ENCODE measurements at places on chromosomes 7 and 10.

GRCh38 chr7:138690495-138690894 is 10.7 kb downstream of the SVOPL start:
- no peak for DNase-seq

DNA sequence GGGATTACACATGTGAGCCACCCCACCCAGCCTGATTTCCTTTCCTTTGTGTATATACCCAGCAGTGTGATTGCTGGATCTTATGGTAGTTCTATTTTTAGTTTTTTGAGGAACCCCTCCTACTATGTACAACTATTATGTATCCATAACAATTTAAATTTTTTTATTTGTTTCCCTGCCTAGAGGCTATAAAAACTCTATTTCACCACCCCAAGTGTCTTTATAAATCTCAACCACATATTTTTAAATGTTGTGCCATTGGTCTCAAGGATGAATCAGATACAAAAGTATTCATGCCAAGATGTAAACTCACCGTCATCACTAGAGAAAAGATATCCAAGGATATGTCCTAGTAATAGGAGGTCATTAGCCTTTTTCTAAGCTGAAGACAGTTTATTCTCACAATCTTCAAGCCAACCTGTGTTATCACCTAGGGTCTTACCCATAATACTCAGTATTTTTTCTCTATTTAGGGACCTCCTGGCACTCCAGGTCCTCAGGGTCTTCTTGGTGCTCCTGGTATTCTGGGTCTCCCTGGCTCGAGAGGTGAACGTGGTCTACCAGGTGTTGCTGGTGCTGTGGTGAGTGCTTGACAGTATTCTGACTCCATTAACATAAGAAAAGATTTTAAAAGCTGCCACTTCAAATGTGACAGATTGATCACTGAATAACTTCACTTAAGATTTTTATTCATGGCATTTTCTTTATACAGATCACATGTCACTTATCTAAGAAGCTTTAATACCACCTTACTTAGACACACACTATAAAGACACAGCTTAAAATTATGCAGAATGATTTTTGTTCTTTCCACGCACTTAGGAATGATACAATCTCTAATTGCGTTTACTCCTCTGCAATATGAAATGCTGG is 29.4 kb downstream of the COL1A2 start:
- no peak for DNase-seq

- DNase-seq, result no peak
These were observed 122.9 kb upstream of the GLI3 start for GRCh38 chr7:42359946-42360345.

- no peak for DNase-seq
These were observed 162.8 kb upstream of the ZMIZ1 start for GRCh38 chr10:78905957-78906308.

DNA sequence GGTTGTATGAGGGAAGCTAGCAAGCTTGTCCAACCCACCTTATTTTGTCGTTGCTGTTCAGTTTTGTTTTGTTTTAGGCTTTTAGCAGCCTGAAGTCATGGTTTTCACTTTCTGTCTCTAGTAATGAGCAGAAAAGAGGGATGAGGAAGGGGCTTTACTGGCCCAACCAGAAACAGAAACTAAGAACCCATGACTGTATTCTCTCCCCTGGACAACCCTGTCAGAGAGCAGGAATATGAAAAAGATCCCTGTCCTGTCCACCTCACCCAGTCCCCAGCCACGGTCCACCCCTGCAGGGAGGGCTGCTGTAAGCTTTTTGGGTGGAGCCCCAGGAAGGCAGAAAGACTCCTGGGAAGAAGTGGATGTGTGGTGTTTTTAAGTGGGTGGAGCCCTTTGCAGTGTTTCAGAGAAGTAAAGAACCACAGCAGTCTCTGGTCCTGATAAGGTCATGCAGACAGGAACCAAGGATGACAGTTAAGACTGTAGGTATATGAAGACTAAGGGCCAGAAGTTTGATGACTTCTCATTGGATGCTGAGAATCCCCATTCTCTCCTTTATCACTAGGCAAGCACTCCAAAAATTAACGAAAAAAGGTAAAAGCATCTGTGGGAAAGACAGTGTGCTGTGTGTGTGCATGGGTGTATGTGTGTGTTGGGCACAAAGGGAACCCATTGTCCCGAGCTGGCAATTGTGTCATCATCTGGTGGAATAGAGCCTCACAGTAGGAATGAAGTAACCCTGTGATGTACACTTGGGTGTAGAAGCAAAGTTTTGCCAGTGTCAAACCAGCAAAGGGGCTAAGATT is 13.8 kb downstream of the MRPL32 start:
- DNase-seq, result no peak

DNA sequence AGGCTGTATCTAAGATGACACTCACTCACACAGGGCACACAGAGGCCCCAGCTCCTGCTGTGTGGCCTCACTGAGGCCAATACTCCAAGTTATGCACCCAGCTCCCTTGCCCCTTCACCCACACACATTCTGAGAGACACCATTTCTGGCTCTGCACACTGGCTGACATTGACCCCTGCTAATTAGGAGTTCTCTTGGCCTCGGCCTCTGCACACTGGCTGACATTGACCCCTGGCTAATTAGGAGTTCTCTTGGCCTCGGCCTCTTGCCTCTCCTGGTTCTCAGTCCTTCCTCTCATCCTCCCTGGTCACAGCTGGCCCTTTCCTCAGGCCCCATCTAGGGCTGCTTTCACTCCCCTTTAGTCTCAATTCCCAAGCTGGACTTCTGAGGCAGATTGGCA is 97.3 kb downstream of the GRID1 start:
- no peak for DNase-seq

DNA sequence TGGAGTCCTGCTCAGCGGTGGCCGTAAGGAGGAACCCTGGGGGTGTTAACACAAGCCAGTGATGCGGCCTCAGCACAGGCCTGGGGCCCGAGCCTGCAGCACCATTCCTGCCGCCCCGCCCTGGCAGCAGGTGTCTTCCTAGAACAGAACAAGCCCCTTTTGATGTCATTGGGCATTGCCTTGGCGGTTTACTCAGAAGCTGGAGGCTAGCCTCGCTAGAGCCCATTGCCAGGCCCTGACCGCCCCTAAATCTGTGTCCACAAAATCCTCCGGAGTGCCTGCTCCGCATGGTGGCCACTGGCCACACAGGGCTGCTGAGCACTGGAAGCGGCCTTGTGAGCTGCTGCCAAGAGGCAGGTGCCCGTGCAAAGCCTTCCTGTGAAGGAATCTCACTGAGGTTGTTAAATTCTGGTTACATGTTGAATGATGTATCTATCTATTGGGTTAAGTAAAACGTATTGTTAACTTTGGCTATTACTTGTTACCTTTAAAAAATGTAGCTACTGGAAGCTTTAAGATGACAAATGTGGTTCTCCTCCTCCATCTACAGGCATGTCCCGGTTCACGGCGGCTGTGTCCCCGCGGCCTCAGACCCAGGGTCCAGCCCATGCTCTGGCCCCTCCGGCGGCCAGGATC is 1.2 kb upstream of the INPP5A start:
- DNase-seq, result no peak

GRCh38 chr7:44748948-44749731 is 493 bp downstream of the ZMIZ2 start:
- DNase-seq, result no peak

DNA sequence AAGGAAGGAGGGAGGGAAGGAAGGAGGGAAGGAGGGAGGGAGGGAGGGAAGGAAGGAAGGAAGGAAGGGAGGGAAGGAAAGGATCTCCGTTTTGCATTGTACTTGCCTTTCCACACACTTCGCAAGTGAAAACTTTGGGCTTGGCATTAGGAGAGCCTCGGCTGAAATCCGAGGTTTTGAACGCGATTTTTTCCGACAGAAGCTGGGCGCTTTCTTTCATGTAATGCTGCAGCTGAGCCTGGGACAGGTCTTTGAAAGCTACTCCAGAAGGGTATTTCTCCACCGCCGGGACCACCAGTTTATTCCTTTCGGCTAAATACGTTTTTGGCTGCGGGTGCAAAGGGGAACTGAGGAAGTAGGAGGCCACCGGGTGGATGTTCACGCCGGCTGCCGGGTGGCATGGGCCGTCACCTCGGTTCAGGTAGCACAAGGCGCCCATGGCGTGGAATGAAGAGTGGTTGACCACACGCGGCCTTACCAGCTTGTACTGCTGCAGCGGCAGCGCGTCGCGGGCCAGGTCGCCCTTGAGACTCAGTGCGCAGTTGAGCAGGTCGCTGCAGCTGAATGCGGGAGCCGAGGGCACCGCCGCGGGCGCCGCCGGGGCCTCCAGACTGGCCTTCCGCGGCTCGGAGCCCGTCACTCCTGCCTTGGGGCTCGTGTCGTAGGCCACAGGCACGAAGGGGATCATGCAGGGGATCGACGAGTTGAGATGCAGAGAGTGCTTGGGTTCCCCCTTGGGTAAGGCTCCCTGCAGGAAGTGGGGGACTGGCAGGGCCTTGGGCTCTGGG is 825 bp downstream of the FEZF1 start:
- no peak for DNase-seq

DNA sequence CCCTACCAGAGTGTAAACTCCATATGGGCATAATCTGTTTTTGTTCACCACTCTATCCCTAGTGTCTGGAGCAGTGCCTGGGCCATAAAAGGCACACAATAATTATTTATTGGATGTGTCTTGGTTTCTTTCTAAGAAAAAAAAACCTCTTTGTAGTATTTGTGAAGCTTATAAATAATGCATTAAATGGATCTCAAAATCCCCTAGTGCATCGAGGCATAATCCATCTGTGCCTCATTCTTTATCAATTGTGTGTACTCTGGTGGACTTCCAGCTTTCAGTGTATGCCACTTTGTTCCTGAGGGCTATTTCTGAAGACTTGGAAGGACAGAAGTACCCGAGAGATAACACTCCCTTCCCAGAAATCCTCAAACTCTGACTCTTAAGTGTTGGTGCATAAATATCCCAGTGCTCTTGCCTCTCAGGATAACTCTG is 255.0 kb upstream of the PHYHIPL start:
- no peak for DNase-seq

- no peak for DNase-seq
These were observed 23.8 kb downstream of the MAPK8 start for GRCh38 chr10:48330269-48330668.

- peak; percentile 64 for DNase-seq
These were observed 297.8 kb upstream of the ZNF32 start for GRCh38 chr10:43946445-43946844.

GRCh38 chr7:1608318-1608717 is 38.5 kb upstream of the PSMG3 start:
- DNase-seq, result no peak

DNA sequence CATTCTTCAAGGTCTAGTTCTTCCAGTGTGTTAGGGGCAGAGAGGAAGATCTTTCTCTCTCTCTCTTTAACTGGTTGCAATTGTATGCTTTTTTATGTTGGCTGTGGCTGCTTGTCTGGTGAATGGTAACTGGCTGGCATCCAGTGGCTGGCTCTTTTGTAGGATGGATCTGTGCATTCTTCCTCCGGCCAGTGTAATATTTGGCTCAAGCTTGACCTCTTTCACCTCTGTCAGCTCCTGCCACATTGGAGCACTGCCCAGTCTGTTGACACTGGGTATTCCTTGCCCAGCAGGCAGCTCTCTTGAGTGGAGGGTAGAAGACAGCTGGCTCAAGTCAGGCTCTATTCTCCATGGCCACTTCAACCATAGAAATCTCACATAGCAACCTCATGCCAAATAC is 528.3 kb downstream of the PHTF2 start:
- no peak for DNase-seq

- no peak for DNase-seq
These were observed 48.7 kb downstream of the CREB3L2 start for GRCh38 chr7:137953043-137953664.

GRCh38 chr10:62511238-62511637 is 137.1 kb downstream of the ZNF365 start:
- DNase-seq, result no peak

DNA sequence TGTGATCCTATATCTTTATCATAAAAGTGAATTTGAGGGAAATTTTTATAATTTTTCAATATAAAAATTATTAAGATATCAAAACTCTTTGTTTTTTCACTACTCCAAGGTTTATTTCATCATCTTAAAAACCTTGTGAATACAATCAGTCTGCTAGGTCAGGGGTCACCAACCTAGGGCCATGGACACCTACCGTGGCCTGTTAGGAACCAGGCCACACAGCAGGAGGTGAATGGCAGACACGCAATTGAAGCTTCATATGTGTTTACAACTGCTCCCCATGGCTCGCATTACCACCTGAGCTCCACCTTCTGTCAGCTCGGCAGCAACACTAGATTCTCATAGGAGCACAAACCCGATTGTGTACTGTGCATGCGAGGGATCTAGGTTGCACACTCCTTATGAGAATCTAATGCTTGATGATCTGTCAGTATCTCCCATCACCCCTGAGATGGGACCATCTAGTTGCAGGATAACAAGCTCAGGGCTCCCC is 271.2 kb upstream of the C7orf33 start:
- no peak for DNase-seq

DNA sequence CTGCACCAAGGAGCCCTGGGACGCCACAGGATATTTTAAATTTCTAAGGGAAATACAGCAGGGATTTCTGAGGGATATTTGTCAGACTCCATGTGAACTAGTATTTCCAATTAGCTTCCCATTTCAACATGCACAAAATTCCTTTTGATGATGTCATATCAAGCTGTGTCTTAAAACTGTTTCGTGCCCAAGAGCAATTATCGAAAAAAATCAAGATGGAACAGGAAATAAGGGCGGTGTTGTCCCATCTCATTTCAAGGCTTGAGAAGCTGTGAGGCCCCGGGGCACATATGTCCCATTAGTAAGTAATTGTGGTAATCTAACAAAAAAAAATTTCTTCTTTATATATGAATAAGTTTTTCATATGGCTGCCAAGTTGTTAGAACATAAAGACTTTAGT is 47.4 kb downstream of the PPP1R17 start:
- no peak for DNase-seq

GRCh38 chr7:140611641-140612040 is 29.0 kb downstream of the DENND2A start:
- DNase-seq, result no peak

DNA sequence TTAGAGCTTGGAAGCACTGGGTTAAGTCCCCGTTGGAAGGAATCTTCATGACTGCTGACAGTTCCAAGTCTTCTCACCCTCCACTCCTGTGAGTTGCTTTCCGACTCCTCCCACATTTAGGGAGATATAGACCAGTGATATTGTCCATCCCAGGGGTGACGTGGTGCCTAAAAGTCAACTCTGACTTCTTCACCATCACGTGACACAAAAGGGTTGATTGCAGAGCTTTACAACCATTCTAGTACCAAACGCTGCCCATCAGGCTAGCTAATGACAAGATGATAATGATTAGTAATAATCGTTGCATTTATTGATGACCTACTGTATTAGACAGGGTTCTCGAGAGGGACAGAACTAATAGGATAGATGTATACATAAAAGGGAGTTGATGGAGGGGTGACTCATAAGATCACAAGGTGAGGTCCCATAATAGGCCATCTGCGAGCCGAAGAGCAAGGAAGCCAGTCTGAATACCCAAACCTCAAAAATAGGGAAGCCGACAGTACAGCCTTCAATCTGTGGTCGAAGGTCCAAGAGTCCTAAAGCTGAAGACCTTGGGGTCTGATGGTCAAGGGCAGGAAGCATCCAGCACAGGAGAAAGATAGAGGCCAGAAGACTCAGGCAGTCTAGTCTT is 85.3 kb upstream of the CARD11 start:
- no peak for DNase-seq

- DNase-seq, result no peak
These were observed 366.6 kb upstream of the PFKP start for GRCh38 chr10:2700626-2701305.
